CD4-positive, alpha-beta T cell treated with Interleukin-1 beta for 1 hour (primary cell): ENCODE measurements at places on chromosomes 12 and 14.

GRCh38 chr12:65086236-65086635 is 34.9 kb downstream of the WIF1 start:
- DNase-seq = no peak

- no peak for DNase-seq
These were observed 1935.1 kb upstream of the FLRT2 start for GRCh38 chr14:83594874-83595273.

GRCh38 chr12:105072888-105073488 is 11.3 kb downstream of the ALDH1L2 start:
- no peak for DNase-seq

DNA sequence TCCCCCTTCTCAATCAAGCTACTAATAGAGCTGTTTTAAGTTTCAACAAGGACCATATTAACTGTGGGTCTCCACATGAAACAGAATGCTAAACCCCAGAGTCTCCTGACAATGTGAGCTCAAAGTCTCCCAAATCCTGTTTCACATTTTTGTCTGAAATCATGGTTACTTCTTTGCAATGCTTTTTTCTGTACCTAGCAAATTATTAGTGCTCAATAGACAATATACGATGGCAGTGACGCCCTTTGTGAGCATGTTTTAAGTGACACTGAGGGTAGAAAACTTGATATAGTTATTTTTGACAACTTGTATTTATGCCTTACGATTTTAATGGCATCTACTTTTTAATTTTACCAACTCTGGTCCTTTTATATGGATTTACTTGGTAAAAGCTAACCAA is 85.4 kb upstream of the SOX5 start:
- no peak for DNase-seq

DNA sequence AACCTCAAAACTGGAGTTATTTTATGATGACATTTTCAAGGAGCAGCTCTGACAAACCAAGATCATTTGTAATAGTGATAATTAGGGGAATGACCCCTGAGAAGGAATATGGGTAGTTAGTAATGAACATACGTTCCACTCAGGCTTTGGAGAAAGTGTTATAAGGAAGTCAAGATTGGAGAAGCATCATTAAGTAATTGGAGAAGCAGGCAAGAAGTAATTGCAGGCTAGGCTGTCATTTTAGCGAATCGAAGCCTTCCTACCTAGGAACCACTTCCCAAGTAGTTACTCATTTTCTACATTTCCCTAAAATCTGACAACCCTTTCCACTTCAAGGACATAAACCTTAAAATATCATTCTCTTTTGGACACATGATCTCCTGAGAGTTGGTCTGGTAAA is 1.2 kb downstream of the EDDM3B start:
- DNase-seq = no peak

DNA sequence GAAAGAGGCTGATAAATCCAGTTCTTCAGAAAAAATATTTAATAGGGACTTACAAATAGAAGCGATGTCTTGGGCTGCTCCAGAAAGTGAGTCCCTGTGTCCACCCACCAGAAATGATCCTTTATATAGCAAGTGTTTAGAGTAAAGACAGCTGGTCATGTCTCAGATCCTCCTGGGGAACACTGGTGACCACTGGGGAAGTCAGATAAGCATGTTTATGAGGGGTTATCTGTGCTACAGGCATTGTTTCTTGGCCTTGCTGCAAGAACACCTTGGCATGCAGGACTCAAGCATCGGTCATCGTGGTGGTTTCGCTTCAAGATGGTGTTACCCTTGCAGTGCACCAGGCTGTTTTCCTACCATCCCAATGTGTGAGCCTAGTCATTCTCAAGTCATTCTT is 27.2 kb downstream of the CPM start:
- DNase-seq = no peak

- no peak for DNase-seq
These were observed 268.3 kb upstream of the CPNE8 start for GRCh38 chr12:39173726-39174125.

- DNase-seq = no peak
These were observed 3.0 kb downstream of the ARG2 start for GRCh38 chr14:67622675-67623074.

DNA sequence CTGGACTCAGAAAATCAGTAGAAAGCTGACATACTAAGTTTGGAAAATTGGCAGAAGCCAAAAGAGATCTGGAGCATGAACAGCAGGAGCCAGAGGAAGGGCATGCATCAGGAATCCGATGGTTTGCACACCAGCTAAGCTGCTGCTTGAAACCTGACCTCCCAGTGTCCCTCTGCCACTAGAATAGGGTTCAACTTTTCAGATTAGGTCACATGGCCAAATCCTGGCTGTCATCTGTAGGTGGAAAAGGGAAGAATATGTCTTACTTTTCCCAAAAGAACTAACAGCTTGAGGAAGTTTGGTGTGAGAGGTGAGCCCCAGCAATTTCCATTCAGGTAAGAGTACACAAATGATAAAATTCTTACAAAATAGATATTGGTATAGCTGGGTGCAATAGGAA is 732.6 kb downstream of the RERGL start:
- no peak for DNase-seq

- no peak for DNase-seq
These were observed 37.9 kb downstream of the FBXO34 start for GRCh38 chr14:55309154-55309553.

GRCh38 chr12:131008131-131008912 is 54.6 kb downstream of the ADGRD1 start:
- no peak for DNase-seq

GRCh38 chr14:77140359-77141213 is 1.0 kb downstream of the ZDHHC22 start:
- DNase-seq = no peak

DNA sequence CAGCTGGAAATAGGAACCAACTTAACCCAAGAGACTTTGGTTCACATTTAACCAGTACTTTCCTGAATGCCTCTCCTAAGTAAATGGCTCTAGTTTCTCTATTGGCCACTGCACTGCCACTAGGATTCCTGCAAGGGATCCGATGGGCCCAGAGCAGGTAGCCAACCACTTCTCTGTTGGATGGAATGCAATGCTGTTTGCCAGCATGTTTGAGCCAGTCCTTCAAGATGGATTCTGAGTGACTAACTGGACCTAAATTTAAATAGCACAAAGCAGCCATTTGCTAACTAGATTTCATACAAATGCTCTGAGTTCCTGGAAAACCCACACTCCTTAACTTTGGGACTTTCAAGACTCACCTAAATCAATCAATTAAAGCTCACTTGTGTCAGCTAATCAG is 9.5 kb upstream of the CLEC2D start:
- no peak for DNase-seq

GRCh38 chr14:46840944-46841720 is 189.6 kb upstream of the RPL10L start:
- no peak for DNase-seq

DNA sequence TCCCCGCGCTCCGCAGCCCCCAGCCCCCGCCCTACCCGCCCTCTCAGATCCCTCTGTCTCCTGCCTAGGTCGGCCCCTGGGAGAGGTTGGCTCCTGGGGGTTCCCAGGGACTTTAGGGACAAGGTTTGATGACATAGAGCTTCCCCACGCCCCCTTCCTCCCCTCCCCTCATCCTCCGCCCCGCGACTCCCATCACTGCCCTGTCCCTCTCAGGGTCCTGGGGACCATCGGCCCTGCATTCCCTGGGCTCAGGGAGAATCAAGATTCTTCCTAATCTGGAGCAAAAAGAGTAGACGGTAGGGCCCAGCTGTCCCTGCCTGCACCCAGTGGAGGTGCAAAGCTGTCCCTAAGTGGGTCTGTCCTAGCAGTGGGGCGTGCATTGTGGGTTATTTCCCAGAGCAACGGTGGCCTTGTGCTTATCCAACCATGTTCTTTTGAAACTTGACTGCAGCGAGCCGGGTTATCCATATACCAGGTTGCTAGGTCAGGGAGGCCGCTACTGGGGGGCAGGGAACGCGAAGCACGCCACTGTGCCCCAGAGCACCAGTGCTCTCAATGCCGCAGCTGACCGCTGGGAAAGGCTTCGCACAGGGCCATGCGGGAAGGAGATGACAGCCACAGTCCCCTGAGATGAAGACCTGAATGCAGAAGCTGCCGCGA is 124.4 kb upstream of the PRMT8 start:
- no peak for DNase-seq

GRCh38 chr12:69102856-69103255 is 136.5 kb upstream of the CPSF6 start:
- DNase-seq = peak; percentile 2

DNA sequence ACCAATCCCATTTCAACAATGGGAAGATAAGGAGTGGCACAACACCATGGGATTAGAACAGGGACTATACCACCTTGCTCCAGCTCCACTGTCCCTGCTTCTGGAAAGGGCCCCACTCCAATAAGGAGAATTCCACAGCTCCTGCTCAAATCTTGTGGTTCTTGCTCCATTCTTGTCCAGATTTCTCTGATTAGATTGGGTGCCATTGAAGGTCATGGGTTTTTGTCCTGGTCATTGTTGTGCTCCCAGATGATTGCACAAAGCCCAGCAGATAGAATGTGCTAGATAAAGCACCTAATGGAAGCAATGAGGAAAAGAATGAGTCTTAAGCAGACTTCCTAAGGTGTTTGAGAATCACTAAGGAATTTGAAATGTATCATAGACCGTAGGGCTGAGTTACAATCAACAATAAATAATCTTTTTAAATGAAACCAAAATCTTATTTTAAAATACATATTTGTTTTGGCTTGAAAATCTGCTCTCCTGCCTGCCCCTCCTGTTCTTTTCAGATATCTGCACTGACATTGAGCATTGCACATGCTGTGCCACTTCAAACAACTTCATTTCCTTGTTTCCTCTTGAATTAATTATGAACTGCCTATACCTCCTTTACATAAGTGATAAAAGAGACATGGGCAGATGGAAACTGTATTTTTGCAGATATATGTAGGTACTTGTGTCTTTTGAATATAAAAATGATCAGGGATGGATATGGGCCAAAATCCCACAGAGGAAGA is 115.9 kb downstream of the FGD4 start:
- no peak for DNase-seq

DNA sequence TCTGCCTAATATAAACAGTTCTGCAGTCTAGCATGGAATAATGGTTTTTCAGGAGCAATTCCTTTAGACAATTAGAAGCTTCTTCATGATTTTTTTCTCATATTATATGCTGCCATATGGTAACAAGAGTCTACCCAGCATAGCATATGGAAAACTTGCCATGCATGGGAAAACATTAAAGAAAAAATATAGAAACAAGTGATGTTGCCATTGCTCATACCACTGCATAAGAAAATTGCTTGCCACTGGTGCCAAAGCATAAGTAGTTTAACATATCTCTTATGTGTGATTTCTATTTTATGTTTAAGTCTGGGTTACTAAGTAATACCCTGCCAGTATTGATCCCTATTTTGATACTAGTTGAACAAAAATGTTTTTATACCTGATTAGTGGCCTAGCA is 171.2 kb downstream of the CCDC59 start:
- DNase-seq = no peak

GRCh38 chr12:49340095-49340870 is 3.3 kb upstream of the C1QL4 start:
- DNase-seq = no peak

- no peak for DNase-seq
These were observed 43.6 kb downstream of the NOVA1 start for GRCh38 chr14:26554069-26554772.

GRCh38 chr14:44352201-44352600 is 154.9 kb downstream of the FSCB start:
- no peak for DNase-seq

- no peak for DNase-seq
These were observed 2.5 kb upstream of the PLEKHD1 start for GRCh38 chr14:69481815-69482568.

- DNase-seq = no peak
These were observed 42.1 kb downstream of the KDM2B start for GRCh38 chr12:121538699-121539061.

- no peak for DNase-seq
These were observed 8.4 kb downstream of the DAD1 start for GRCh38 chr14:22580625-22581024.

DNA sequence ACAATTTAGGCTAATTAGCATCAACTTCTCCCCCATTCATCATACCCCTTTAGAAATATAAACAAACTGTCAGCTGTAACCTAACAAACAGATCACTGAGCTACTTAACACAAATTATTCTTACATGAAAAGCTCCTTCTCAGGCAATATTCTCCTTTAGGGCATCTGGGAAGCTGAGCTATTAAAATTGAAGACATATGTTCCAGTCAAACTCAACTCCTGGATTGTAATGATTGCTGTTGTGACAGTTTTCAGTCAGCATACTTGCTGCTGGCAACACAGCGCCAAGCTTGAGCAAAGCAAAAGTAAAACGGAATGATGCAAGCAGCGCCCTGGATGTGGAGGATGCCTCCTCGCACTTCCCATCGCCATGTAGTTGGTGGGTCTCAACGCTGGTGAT is 82.4 kb downstream of the SLC25A21 start:
- DNase-seq = no peak

DNA sequence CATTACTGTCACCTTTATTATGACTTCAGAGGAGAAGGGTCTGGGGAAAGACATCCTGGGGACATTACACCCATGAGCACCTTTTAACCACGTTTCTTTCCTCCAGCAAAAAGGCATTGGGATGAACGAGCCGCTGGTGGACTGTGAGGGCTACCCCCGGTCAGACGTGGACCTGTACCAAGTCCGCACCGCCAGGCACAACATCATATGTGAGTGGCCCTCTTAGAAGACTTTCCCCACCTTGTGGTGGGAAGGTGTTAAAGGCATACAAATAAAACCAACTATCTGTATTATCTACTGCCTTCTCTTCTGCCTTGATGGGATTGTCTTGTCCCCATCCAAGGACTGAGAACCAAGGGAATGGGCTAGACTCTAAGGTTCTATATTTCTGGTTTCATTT is 6.0 kb downstream of the PSMD9 start:
- no peak for DNase-seq

DNA sequence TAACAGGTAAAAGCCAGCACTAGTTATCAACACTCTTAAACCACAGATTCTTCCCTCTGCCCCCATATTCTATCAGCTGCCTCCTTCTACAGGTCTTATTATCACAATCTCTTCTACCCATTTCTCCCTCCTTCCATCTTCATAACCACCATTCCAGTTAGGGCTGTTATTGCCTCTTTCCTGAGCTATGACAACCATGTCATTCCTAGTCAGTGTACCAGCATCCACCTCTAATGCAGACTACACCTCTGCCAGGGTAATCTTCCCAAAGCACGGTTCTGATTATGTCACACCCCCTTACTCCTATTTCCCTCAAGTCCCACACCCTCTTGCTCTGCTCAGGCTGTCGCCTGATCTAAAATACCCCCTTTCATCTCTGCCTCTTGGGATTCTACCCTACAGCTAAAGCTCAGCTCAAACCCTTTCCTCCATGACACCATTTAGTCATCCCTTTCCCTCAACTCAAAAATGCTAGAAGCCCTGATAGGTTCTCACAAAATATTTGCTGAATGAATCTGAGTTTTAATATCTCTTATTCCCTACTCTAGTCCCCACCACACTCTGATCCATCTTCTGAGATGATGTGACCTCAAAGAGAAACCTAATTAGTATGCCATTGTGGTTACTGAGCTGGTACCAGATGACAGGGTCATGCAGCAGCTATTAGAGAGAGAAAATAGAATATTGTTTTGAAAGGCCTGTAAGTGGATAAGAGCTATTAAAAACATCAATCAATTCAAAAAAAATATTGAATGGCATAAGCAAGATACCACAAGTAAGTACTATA is 11.7 kb downstream of the RACGAP1 start:
- no peak for DNase-seq
